NCI-H460 (cell line): ENCODE measurements at places on chromosomes 6 and 20.

- no peak for DNase-seq
These were observed 132.1 kb downstream of the PREX1 start for GRCh38 chr20:48695738-48696137.

DNA sequence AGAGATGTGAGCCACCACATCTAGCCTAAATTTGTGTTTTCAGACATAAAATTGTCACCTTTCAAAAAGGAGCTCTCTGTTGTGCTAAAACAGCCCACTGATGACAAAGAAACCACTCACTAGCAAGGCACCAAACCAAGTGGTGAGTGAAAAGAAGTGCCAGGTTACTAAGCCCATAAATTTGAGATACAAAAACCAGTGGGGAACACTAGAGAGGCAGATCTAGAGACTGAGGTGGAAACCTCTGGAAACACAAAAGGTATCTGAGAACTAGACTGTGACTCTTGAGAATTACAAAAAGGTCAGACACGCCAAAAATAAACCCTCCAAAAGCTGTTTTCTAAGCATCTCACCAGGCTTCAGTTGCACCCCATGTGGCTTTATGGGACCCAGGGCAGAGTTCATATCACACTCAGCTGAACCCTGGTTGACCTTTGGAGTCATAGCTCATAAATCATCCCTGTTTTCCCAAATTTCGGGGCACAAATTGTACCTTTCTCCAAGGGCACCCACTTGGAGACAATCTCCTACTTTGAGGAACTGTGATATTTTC, 24.2 kb downstream of the SAMD3 start:
- no peak for DNase-seq

DNA sequence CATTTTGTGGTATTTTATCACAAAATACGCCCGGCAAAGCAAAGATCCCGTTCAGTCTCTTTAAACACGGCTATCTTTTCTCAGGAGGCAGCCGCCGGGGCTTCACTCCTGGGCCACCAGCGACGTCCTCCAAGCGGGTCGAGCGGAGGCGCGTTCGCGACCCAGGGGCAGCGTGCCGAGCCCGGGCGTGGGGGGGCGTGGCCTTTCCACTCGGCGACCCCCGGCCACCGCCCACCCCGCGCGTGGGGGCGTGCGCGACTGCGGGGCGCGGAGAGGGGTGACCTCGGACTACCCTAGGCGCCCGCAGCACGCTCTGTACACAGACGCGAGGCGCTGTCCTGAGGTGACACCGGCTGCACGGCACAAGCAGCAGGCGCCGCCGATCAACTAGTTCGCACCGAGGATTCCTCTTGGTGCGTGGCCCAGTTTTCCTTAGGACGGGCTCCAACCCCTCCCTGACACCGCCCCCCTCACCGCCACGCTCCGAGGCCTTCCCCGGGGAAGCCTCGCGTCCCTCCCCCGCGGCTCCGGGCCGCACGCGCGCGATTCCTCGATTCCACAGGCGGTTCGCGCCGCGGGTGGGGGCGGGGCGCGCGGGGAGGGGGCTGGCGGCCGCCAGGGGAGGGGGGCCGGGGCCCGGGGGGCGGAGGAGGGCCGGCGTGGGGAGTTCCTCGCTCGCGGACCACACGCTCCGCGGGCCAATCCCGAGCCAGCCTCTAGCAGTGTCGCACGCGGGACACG, 1.1 kb upstream of the JARID2 start:
- DNase-seq = peak; percentile 30

GRCh38 chr6:68741501-68742386, 106.7 kb downstream of the ADGRB3 start:
- DNase-seq = no peak

DNA sequence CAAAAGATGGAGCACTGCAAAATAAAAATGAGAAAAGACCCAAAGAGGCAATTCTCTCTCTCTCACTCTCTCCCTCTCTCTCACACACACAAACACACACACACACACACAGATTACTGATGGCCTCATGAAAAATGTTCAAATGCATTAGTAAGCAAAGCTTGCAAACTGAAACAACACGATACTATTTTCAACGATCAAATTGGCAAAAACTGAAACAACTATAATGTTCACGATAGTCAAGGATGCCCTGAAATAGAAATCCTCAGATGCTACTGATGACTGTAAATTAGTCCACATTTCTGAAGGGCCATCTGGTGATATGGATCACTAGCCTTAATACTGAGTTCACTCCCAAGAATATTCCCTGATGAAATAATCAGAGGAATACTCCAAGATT, 100.8 kb downstream of the TRERF1 start:
- no peak for DNase-seq

GRCh38 chr20:10848810-10849370, 175.1 kb upstream of the JAG1 start:
- DNase-seq = peak; percentile 24

DNA sequence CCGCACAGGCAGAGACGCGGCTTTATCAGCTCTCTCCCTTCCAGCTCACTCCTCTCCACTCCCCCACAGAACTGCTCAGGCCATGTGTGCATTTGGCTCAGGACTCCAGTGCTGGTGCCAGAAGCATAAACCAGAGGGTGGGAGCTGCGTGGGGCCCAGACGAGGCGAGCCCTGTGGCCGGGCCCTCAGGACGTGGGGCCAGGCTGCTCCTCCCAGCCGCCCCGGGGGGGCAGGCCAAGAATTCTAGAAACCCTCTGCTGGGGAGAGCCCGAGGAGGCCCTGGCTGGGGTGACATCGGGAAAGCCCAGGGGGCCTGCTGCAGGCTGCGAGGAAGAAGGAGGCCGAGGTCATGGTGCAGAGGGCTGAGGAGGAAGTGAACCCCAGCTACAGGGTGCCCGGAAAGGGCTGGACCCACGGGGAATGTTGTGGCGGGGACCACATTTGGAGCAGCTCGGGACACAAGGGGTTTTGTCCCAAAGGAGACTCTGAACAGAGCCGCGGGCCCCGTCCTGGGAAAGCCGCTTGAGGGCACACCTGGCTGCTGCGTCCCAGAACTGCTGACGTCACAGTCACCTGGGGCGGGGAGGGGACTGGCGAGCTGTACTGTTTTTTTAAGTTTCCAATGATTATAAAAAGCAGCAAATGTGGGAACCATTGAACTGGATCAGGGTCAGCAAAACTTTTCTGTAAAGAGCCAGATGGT, 107.1 kb downstream of the BANF2 start:
- DNase-seq = no peak

DNA sequence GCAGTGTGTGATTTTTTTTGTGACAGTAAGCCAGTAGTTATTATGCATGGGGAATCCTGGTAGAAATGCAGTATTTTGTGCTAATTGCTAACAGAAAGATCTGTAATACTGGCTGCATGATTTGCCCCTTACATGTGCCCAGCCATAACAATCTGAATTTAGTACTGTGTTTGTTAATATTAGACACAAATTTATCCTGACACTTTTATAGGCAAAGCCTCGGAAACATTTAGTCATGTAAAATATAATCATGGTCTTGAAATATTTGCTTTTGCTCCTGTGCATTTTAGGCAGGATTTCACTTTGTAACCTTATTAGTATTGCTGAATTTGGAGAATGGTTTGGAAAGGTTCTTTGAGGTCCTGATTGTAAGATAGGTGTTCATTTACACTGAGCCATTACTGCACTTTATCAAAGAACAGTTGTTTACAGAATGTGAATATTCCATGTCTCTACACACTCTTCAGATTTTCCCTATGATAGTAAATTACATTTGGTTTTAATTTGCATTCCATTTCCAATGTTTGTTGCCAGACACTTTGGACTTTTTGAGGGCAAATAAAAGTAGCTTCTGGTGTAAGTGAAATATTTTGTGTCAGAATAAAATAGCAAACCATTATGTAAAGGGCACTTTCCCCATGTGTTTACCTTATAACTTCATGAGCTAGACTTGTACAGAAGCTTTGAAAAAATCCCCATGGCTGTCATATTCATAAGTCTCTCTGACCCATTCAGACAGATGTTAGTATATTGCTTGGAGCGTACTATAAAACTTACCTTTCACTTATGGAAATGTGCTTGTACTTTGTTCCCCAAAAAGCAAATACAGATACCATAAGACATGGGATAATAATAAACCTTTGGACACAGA, 349.9 kb downstream of the ARHGAP18 start:
- no peak for DNase-seq

GRCh38 chr20:54000262-54000661, 70.1 kb downstream of the BCAS1 start:
- no peak for DNase-seq

DNA sequence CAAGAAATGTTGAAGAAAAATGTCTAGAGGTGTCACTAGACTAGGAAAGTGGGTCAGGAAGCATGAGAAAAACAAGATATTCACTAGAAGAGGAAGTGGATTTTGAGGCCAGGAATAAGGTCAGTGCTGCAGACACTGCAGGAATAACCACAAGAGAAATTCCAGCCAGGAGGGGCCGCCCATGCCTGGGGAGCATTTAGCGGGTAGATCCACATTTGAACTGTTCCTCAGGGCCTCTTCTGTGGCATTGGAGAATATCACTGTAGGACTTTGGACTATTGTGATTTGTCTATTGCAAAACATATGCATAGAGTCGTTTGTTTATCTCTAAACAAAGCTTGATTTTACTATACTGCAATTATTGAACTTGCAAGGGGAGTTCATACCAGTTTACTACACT, 49.6 kb upstream of the CCDC28A start:
- no peak for DNase-seq

DNA sequence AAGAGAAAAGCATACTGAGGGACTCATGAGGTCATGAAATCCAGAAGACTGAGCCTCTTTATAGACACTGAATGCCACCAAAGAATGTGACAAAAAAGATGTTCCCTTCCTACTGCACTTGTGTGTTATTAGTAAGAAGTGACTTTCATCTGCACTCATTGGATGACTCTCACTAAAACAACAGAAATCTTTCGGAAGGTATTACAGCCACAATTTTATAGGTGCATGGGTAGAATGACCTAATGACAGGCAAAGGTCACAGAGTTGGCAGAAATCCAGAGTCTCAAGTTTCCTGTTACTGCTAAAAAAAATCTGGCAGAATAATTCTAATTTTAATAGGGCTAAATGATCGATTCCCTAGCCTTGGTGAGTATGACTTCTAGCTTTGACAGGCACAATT, 13.3 kb downstream of the PKHD1 start:
- DNase-seq = no peak

DNA sequence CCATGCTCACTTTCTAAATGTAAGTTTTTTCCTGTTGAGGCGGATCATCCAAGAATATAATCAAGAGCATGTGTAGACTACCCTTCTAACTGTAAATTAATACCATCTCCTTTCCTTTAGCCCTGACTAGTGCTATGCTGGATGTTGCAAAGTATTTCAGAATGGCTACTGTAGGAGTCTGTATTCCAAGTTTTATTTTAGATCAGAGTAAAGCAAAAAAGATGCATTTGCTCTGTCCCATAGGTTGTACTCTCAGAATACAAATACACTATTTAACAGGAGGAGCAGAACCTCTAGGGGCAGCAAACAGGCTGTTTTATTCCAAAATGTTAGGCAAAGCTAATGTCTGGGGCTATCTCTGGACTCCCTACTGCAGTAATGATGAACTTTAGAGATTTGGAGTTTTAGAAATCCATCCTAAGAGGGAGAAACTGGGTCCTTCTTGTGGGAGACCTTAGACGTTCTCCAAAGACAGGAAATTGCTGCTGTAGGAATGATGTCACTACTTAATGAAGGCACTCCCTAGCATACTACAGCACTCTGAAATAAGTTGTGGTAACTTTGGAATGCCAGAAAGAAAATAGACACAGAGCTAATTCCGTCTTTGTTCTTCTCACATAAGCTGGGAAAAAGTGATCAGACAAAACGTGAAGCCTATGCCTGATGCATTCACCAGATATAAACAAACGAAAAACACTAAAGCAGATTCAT, 392.4 kb upstream of the HS3ST5 start:
- DNase-seq = no peak

GRCh38 chr6:96276305-96276704, 245.3 kb upstream of the UFL1 start:
- no peak for DNase-seq
